CD4-positive, alpha-beta T cell treated with Interferon gamma for 1 hour (primary cell): ENCODE measurements at places on chromosomes 16 and 17.

DNA sequence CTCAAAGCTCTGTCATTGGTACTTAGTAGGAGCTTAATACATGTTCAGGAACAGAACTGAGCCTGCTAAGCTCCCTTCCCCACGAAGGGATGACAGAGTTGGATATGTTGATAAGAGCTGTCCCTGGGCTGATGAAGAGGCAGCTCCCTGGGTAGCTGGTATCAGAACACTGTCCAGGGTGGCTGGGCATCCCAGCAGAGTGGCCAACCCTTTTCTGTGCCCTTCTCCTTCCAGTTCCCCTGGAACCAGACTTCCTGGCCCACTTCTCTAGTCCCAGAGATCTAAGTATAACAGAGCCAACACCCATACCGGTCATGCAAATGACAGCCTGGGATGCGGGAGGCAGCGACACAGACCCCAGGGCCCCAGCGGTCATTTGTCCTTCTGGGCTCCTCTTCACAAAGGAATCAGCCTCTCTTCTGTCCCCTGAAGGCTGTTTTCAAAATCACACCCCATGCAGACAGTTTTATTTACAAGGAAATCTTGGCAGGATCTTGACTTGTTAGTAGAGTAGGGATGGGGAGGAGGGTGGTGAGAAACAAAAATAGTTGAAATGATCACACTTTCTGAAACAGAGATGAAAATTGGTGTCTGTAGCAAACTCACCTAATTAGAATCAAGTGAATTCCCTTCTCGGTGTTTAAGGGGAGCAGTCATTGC, 1.4 kb upstream of the RHBDL3 start:
- DNase-seq: no peak

- DNase-seq: no peak
These were observed 59.2 kb downstream of the ABCC1 start for GRCh38 chr16:16008666-16009065.

- no peak for DNase-seq
These were observed 20.5 kb downstream of the ST3GAL2 start for GRCh38 chr16:70418274-70418992.

DNA sequence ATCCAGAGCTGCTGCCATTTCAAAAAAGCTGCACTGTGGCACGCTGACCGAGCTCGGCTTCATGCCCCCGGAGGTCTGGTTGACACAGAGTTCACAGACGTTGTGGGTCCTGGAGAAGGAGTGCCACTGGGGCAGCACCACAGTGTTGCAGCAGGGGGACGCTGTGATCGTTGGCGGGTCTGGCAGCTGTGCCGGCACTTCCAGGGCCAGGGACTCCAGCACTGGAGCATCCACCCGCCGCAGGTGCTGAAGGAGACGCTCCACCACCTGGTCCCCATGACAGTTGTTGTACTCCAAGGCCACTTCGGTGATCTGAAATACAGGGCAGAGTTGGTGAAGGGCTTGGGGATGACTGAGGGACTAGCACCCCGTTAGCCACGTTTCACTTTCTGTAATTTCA, 23.5 kb downstream of the SNN start:
- no peak for DNase-seq

- DNase-seq: no peak
These were observed 45.7 kb upstream of the KPNB1 start for GRCh38 chr17:47603830-47604597.

DNA sequence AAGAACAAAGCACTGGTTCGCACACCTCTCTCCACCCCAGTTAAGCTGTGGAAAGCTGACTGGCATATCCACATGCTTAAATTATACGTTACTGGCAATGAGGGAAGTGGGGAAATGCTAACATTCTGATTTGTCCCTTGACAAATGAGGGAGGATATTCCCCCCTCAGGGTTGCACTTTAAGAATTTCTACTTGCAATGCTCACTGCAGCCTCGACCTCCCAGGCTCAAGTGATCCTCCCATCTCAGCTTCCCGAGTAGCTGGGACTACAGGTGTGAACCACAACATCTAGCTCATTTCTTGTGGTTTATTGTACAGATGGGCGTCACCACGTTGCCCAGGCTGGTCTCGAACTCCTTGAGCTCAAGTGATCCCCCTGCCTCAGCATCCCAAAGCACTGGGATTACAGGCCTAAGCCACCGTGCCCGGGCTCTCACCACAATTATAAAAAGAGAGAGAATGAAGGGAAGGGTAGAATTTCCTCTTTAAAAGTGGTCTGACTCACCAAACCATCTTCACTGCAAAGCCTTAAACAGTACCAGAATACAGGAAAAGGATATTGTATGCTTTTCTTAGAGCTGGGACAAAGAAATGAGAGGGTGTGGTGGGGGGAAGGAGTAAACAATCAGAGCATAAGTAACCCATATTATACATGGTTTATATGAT, 38.9 kb downstream of the KANSL1 start:
- peak; percentile 10 for DNase-seq

- DNase-seq: peak; percentile 42
These were observed 20.1 kb upstream of the TAOK1 start for GRCh38 chr17:29369831-29370735.

DNA sequence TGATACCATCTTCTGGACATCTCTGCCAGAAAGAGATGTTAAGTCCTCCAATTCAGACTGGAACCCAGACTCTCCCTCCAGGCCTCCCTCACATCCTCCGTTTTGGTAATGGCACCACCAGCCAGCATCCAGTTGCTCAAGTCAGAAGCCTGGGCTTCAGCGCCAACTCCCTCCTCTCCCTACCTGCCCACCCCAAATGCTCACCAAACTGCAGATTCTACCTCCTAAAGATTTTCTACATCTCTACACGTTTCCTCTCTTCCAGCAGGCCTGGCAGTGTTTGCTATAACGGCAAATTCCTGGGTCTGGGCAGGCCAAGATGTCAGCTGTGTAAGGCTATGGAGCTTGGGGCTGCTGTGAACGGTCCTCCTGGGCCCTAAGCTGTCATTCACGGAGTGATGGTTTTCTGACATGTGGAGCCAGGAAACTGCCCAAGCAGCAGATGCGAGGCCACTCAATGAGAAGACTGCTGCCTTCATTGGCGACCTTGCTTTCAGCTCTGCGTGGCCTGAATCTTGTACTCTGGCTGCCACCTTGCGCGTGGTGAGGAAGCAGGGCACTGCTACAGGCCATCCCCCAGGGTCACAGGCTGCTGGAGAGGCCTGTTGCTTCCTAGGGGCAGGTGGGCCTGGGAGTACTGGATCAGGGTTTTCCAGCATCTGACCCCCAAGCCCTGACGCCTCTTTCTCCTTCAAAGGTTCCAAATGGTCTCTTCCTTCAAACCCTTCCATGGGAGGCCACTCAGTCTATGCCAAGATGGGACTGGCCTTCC, 37.7 kb downstream of the TBX4 start:
- DNase-seq: no peak

DNA sequence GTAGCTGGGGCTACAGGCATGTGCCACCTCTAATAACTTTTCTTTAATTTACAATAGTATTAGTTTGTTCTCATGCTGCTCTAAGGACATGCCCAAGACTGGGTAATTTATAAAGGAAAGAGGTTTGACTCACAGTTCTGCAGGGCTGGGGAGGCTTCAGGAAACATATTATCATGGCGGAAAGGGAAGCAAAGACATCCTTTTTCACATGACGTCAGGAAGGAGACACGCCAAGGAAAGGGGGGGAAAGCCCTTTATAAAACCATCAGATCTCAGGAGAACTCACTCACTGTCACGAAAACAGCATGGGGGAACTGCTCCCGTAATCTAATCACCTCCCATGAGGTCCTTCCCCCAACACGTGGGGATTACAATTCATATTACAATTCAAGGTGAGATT, 18.3 kb downstream of the IL4R start:
- peak; percentile 51 for DNase-seq

- DNase-seq: no peak
These were observed 74.1 kb downstream of the SREBF1 start for GRCh38 chr17:17762744-17763105.

DNA sequence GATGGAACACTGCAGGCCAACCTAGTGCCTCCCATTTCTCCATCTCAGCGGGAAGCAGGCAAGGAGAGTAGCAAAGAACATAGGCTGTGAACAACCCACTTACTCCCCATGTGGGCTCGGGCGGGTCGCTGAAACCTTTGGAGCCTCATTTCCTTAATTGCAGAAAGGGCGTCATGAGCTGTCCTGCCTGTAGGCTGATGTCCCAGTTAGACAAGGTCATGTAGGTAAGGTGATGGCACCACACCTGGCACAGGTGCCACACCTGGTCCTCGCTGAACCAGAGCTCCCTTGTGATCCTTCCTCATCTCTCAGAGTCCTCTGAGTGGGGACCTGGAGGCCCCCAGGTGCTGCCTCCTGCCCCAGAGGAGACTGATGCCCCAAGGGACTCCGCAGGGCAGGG, 22.9 kb downstream of the ABCC3 start:
- no peak for DNase-seq

- DNase-seq: no peak
These were observed 54.8 kb downstream of the SCNN1B start for GRCh38 chr16:23356941-23357340.

- DNase-seq: peak; percentile 26
These were observed 794 bp upstream of the CPNE7 start for GRCh38 chr16:89574681-89575246.

DNA sequence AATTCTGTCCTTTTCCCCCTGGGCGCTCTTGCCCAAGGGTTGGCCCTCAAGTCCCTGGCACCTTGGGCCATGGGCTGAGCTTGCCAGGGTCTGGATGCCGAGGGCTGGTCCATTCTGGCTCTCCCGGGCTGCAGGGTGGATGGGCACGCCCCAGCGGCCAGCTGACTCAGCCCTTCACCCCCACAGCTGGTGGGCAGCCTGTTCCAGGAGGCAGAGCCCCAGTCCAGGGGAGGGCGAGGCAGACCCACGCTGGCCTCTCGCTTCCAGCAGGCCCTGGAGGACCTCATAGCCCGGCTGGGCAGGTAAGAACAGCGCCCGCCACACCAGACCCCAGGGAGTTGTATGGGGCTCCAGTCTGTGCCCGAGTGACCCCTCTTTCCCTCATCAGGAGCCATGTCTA, 15.0 kb downstream of the MYO15B start:
- DNase-seq: no peak

DNA sequence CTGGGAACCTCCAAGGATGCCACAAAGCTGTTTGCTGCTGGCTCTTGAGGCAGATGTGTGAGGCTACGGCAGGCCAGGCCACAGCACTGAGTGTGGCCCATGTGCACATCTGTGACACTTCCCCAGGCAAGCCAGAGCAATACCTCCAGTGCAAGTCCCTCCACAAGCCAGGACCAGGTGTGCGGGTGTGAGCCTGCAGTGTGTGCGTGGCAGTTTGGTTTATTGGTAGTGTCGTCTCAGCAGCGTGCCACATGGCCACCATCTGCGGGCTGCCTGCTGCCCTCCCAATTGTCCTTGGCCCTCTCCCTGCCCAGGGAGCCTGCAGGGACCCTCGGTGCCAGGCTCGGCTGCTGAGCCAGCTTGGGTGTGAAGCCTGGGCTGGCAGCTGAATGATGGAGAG, 9.9 kb upstream of the SREBF1 start:
- DNase-seq: no peak

DNA sequence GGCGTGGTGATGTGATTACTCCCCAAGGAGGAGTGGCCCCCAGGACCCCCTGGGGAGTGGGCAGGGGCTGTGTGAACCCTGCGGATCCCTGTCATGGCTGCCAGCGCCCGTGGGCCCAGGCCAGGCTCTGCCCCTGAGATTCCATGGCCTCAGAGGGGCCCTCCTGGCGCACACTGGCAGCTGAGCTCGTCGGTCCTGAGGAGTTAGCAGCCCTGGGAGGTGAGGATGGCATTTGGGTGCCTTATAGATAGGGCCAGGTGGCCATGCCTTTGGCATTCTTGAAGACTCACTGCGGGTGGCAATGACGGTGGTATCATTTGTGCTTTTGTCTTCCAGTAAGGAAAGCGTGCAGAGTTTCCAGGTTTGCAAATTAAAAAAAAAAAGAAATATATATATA, 146.8 kb upstream of the GSE1 start:
- no peak for DNase-seq

GRCh38 chr17:82302991-82303943, 14.1 kb downstream of the CD7 start:
- no peak for DNase-seq

DNA sequence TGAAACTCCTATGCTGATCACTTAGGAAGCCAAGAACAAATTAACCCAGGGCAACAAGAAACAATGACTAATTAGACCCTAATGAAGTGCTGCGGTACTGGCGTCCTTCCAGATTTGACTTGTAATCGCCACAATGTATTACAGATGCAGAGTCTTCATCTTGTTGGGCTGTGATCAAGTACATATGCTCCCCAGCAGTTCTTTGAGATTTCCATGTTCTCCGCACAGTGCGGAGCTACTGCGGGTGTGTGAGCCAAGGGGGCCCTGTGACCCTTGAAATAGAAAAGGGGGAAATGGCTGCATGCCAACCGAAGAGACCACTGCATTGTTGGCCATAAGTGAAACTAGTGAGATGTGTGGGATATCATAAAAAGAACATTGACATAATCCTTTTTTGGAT, 469.9 kb downstream of the MAF start:
- DNase-seq: no peak

DNA sequence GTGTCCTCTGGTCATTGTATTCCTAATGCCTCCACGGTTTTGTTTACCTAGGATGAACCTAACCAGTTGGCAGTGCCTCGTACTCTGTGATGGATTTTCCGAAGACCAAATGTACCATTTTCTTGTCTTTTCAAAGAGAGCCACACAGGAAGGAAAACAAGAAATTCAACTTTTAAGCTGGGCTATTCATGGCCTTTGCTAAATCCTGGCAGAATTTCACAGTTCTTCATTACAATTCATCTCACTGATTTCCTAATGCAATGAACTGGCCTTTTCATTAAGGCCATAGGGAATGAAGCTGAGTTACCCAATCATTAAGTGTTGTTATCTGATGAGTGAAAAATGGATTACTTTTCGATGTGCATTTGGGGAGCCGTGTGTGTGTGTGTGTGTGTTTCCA, 7.9 kb upstream of the KCNJ16 start:
- no peak for DNase-seq

GRCh38 chr17:44066204-44066930, at the start of gene LSM12:
LSM12 (minus strand) TSS chr17:44066671; CDS start chr17:44066587, 84 bp downstream.
- DNase-seq: peak; percentile 87

- no peak for DNase-seq
These were observed 13.3 kb upstream of the CAVIN1 start for GRCh38 chr17:42436391-42436790.

DNA sequence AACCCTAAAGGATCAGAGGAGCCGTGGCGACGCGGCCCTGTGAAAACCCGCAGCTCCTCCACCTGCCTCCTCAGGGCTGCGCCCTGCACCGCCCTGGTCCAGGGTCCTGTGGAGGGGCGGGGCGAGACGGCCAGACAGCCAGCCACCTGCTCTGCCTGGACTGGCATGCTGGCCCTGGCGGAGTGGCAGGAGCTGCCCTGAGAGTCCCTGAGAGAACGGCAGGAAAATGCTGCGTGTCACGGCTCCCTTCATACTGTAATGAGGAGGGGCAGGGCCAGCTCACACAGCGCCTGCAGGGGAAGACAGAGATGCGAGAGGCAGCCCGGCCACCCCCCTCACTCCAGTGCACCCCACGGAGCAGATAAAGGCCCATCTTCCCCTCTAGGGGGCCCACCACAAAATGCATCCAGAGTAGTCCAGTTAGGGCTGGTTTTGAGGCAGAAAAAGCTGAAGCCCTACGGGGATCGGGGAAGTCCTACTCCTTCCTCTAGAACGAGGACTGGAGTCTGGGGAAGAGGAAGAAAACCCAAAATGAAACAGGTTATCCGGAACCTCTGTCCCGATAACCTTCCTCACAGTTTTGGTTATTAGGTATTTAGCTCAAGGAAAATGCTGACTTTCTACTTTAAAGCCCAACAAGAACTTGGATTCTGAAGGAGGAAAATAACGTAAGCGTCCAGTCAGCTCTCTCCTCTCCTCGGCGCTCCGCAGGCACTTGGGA, 97.6 kb upstream of the DNAH17 start:
- DNase-seq: no peak
